Stimulated activated CD4-positive, alpha-beta T cell treated with anti-CD3 and anti-CD28 coated beads, Interleukin-2, amount 100 ng/mL, for 4 hours (primary cell): ENCODE measurements at places on chromosomes 3 and 15.

GRCh38 chr3:50078622-50079021 is 10.1 kb upstream of the RBM5 start:
- DNase-seq: no peak

- no peak for DNase-seq
These were observed 60.6 kb upstream of the RYK start for GRCh38 chr3:134311265-134311664.

GRCh38 chr15:93268066-93268465 is 179.1 kb upstream of the RGMA start:
- DNase-seq: no peak

GRCh38 chr3:119810018-119810435 is 28.1 kb downstream of the NR1I2 start:
- peak; percentile 67 for DNase-seq

DNA sequence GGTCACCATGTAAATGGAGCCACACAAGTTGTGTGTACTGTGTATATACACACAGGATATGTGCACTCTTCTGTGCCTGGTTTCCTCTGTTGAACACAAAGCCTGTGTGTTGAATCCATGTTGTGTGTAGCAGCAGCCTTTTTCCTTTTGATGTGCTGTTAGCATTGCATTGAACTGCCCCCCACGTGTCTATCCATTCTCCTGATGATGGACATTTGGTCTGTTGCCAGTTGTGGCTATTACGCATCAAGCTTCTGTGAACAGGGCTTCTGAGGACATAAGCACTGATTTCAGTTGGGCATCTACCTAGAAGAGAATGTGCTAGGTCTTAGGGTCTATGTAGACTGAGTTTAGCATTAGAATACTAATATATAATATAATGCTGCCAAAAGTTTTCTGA is 77.4 kb downstream of the LSM3 start:
- no peak for DNase-seq

DNA sequence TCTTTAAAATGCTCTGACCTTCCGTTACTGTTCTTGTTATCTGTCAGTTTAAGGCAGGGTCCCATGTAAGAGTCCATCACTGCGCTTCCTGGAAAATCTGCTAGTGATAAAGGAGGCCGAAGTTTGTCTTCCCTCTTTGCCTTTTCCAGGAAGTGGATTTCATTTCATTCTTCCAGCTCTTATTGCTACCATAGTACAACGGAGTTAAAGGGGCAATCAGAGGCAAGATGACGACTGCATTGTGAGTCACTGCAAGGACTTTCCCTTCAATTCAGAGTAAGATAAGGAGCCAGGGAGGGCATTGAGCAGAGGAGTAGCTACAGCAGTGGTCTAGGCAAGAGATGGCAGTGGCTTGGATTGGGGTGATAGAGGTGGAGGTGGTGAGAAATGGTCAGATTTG is 17.2 kb upstream of the DET1 start:
- no peak for DNase-seq

DNA sequence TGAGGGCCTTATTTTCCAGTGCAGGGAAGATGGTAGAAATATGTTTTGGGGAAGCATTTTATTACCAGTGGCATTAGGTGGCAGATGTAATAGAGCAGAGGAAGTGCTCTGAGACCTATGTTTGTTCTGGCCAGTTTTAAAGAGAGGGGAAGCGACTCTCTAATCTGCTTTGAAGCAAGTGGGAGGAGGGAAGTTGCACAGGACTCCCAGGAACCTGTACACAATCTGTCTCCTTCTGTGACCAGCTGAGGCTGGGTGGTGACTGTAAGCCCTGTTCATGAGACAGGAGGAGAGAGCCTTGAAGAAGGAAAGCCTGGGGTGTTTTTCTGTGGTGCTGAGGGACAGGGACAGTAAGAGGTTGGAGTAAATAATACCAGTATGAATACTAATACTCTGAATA is 60.5 kb downstream of the LPP start:
- no peak for DNase-seq

- no peak for DNase-seq
These were observed 249.5 kb upstream of the EOMES start for GRCh38 chr3:27971600-27971999.

DNA sequence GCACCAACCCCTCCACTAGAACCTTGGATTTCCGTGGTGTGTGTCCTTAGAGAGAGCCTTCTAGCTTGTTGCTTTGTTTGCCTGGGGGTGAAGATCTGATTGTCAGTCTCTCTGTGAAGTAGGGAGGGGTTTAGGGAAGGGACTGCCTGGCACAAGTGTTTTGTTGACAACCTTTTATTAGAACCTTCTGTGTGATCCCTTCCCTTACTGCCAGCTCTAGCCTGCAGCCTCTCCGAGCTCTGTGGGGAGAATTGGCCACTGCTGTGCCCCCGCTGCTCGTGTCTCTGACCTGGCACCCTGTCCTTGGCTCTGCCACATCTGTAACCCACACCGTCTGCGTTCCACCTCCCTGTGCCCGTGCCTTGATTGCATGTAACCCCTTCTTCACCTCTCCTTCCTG is 30.9 kb upstream of the PCSK6 start:
- DNase-seq: no peak

GRCh38 chr15:61749169-61749568 is 311.1 kb downstream of the VPS13C start:
- DNase-seq: no peak

DNA sequence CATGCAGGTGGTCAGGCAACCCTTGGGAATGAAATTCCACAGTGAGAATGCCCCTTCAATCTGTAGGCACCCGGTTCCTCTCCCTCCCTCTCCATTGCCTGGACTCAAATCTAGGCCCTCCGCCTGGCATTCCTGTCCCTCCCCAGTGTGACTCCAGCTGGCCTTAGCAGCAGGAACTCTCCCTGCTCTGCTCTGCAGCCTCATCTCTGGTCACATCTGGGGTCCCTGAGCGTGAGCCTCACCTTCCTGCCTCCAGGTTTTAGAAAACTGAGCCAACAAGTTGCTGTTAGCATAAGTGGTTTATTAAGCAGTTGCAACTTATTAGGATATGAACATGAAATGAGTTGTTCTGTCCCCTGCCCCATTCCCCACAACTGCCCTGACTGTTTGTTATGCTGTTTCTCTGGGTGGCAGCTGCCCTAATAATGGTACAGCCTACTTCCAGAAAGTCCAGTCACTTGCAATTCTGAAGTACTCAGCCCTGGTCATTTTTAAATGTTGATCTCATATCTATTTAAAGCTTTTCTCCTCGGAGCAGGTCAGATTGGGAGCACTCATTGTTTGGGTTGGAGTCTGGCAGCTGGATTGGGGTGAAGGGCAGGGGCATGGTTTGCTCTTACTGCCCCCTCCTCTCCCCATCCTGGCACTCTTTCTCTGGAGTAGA is 63.0 kb upstream of the ANKRD34C start:
- DNase-seq: no peak

DNA sequence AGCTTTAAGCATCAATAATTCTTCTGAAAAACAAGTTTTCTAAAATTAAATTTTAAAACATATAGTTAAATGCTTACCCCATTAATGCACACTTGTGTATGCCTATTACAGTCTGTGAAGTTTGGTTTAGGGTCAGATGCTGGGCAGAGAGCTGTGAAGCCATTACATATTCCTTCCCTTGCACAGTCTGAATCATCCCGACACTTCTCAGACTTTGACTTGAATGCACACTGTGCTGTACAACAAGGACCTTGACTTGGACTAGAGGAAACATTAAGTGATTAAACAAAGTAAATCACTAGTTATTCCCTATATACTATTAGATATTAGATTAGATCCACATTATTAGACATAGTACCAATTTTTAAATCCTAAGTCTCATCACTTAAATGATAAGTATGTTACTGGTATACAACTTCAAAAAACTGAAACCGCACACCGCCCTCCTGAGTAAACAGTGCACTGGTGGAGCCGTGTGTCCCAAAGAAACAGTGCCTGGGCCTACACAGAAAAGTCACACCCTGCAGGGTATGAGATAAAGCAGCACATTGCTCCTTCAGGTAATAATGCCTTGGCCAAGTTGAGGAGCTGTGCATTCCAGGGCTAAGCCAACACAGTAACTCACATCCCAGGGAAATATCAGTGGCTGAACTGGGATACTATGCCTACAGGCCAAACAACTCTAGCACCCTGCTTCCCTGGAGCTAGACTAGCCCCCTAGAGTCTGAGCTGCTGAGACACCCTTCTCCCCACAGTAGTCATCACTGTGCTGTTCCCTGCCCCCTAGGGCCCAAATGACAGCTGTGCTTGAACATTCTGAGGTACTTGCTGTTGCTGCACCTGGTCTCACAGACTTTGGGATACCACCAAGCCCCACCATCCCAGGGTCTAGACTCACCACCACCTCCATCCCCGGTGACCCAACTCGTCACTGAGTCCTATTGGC is 137.5 kb downstream of the ADAM10 start:
- no peak for DNase-seq

GRCh38 chr3:186261638-186262037 is 100.4 kb downstream of the DGKG start:
- no peak for DNase-seq

- no peak for DNase-seq
These were observed 43.7 kb downstream of the TMEM45A start for GRCh38 chr3:100536093-100536492.

DNA sequence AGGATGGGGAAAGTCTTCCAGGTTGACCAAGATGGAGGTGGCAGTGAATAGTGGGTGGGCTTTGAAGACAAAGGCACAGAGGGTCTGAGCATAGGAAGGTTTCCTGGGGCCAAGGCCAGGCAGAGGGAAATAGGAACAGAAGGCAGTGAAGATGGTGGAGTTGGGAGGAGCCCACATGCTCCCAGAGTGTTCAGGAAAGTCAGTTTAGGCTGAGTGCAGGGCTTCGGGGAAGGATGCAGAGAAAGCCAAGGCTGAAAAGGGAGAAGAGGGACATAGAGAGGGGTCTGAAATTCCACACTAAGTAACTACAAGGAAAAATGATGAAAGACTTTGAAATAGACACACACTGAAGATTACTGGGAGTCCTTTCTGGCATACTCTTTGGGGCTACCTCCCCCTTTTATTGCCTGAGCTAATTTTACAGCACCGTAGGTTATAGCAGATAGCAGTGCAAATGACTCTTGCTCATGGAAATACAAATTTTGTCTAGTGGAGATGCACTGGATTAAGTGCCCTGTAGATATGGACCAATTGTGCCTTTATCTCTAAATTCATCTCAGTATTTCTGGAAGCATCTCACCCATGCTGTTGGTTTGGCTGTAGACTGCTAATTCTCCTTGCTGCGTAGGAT is 3.8 kb downstream of the CX3CR1 start:
- DNase-seq: no peak

DNA sequence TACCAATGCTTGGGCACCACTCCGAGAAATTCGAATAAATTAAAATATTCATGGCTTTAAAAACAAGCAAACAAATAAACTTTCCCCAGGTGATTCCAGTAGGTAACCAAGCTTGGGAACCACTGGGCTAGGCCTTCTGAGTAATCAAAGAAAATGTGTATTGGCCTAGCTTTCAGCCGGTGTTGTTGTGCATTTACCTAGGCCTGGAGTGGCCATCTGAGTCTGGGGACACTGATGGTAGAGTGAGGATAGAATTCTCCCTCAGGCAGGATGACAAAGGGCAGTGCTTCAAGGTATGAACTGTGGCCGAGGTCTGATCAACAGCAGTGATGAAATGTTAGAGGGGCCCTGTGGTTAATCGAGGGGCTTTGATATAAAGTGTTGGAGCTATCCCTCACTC is 440.5 kb downstream of the EPHB1 start:
- DNase-seq: no peak

GRCh38 chr3:181687190-181687589 is 24.5 kb upstream of the SOX2 start:
- no peak for DNase-seq

GRCh38 chr15:94691169-94691568 is 459.8 kb downstream of the MCTP2 start:
- DNase-seq: no peak

DNA sequence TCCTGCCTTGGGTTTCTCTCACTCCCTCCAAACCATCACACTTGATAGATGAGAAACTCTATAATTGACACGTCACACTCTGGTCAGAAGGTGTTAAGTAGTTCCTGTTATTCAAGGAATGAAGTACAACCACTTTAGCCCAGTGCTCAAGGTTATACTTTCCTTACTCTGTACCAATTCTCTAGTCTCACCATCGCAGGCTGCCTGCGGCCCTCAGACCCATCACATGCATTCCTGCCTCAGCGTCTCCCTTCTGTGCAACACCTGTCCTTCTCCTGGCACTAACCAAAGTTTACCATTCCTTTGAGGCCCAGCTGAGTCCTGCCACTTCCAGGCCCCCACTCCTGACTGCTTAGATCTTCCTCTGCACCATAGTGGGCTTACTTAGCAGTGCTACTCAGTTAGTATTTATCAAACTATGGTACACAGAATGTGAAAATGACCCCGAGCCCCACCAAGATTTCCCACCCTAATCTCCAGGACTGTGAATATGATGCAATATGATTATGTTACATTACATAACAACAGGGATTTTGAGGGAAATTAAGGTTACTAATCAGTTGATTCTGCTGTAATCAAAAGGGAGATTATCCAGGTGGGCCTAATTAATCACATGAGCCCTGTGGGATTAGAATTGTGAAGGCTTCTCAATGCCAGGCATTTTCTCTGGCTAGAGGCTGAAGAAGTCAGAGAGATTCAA is 36.2 kb downstream of the SPINK8 start:
- no peak for DNase-seq

DNA sequence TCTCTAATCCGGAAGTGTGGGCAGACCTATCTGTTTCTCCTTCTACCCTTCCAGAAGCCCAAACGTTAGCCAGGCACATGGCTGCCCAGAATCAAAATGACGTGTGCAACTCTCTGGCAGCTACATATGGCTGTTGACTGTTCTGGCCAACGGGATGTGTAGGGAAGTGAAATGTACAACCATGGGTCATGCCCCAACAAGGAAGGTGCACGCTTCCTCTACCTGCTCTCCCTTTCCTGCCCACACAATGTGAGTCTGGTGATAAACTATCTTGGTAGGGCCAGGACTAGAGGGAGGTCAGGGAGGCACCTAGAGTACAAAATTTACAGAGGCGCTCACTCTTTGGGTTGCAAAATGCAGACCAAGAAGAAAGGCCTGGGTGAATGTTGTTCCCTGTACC is 495.9 kb upstream of the PROK2 start:
- DNase-seq: no peak

GRCh38 chr3:17489139-17489538 is 253.3 kb downstream of the TBC1D5 start:
- DNase-seq: no peak
